HS-27A (cell line): ENCODE measurements at places on chromosomes 16 and 17.
A peak's percentile ranks its signal among the peaks of the same experiment; 100 is the strongest.

GRCh38 chr17:53823341-53824050 lies 769 bp downstream of the KIF2B start:
- no peak for DNase-seq

- no peak for DNase-seq
These were observed 14.3 kb upstream of the PRKAR1A start for GRCh38 chr17:68497885-68498319.

DNA sequence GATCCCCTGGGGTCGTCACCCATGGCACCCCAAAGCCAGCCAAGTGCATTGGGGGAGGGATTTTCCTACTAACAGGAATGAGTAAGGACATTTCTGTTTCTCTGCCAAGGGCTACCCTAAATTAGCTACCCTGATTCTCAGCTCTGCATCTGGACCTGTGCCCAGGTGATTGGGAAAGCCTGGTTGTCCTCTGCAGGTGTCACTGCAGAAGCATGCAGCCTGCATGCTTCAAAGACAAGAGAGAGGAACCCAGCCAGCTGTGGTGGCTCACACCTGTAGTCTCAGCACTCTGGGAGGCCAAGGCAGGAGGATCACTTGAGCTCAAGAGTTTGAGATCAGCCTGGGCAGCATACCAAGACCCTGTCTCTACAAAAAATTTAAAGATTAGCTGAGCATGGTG lies 19.6 kb downstream of the BEAN1 start:
- no peak for DNase-seq

DNA sequence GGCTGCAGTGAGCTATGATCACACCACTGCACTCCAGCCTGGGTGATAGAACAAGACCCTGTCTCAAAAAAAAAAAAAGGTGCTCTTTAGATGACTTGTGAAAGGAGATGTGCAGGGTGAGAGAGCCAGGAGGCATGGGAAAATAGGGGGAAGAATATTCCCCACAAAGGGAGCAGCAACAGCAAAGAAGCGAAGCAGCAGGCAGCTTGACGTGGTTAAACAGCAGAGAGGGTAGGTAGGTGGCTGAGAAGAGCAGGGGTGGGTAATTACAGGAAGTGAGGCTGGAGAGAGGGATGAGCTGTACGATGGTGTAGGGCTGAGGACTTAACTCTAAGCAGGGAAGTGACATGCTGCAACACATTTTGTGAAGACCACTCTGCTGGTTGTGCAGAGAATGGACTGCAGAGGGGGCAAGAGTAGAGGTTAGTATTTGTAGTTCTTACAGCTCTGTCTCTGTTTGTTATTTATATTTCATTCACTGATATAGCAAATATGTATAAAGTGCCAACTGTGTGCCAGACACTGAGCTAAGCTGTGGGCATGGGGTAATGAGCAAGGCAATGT lies 1.6 kb downstream of the HEATR3 start:
- DNase-seq, result no peak

GRCh38 chr17:55323518-55324295 lies 58.9 kb downstream of the HLF start:
- no peak for DNase-seq

DNA sequence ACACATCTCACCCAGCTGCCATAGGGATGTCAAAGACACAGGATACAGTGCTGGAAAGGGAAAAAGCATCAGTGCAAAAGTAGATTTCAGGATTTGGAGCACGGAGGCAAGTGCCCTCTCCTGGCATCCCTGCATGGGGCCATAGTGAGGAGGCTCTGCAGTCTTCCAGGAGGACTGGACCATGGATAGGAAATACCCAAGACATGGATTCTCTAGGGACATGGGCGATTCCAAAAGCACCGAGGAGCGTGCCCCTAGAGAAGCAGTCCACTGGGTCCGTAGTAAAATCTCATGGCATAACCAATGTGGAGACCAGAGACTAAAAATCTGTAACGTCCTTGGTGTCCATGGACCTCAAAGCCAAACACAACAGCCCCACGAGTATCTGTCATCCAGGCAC lies 818.2 kb downstream of the KCNJ18 start:
- no peak for DNase-seq

GRCh38 chr17:82748756-82749155 lies 3.1 kb upstream of the TBCD start:
- no peak for DNase-seq

DNA sequence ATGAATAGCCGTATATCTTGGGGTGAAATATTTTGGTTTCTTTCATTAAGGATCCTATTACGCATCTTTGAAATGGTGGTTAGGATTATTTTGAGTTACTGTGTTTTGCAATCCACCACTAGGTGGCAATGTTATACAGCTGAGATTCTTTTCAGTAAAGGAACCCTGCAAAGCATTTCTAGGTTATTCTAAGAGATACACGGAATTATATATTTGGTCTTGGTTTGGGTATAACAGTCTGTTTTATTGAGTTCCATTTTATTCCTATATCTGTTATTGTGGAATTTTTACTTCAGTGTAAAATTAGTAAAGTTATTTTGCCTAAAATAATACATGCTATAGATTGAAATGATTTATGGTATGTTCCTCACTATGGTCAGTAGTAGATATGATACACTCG lies 62.9 kb upstream of the CPHXL start:
- peak; percentile 22 for DNase-seq

DNA sequence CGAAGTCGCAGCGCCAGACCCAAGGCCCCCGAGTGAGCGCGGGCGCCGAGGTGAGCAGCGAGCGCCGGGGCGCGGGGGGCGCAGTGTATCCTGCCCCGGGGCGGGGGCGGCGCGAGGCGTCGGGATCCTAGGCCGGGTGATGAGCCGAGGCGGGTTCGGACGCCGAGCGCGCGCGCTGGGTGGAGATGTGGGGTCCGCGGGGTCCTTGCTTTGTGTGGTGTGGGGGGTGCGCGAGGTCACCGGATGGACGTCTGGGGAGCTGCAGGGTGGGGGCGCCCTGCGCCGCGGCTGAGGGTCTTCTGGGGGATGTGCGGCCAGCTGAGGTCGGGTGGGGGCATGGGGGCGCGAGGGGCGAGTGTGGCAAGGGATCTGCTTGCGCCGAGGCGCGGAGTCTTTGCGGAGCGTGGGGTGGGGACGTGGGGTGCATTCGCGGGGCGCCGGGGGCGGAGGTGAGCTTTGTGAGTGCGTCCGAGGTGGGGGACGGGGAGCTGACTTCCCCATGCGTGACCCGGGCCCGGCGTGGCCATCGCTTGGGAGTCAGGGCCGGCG lies 560 bp downstream of the RAI1 start:
- DNase-seq, result no peak

GRCh38 chr17:79627184-79627765 lies 16.4 kb upstream of the RBFOX3 start:
- DNase-seq, result no peak

DNA sequence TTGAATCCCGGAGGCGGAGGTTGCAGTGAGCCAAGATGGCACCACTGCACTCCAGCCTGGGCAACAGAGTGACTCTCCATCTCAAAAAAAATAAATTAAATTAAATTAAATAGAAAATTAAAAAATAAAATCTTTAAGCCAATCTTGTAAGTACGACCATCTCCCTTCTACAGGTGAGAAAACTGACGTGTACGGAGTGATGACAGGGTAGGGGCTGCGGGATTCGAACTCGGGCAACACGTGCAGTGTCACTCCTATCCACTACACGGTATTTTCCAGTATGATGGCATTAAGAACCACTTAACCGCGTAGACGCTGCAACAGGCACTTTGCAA lies 762 bp downstream of the WDR59 start:
- no peak for DNase-seq

- DNase-seq, result no peak
These were observed 1.7 kb downstream of the FZD2 start for GRCh38 chr17:44558710-44559633.
